ENCODE measurements at places on chromosomes 11 and 22.

DNA sequence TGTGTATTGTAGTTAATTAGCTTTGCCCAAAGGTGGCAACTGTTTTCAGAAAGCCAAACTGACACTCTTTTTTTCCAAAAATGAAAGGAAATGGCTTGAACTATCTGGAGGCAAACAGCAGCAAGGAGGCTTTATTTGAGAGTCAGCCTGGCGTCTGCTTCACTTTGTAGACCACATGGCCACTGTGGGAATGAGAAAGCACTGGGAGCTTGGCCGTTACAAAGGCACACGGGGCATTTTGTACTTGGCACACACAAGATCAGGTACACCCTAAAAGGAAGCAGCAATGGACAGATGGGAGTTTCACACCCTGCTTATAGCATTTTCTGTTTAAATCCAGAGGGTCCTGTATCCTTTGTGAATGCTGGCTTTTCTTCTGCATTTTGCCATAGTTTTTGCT is 126.3 kb downstream of the MPPED2 start:
- no peak for DNase-seq

DNA sequence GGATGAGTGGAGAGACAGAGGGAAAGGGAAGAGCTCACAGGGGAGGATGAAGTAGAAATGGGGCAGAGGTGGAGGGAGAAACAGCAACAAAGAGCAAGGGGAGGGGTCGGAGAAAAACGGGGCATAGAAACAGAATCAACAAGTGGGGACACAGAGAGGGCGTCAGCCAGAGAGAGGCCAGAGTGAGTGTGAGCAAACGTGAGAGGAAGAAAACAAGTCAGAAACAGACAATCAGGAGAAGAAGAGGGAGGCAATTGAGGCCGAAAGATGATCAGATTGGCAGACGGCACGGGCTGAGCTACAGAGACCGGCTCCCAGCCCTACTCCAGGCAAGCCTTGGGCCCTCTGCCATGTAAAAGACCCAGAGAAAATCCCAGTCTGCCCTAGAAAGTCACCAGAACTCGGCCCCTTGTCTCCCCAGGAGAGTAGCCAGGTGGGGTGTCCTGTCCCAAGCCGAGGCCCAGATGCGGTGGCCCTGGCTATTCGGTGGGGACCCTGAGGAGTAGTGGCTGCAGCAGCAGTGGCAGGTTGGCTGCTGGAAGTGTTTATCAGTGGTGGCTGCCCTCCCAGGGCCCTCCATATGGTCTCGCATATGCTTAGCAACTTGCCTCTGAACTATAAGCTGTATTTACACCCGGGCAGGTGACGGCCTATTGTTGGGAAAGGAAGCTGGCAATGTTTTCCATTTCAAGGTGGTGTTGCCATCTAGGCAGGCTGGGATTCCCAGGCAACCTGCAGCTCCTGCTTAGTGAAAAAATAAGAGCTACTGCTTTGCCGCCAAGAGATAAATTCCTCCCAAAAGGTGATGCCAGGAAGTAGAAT is 14.8 kb upstream of the TSPAN18 start:
- DNase-seq = no peak

DNA sequence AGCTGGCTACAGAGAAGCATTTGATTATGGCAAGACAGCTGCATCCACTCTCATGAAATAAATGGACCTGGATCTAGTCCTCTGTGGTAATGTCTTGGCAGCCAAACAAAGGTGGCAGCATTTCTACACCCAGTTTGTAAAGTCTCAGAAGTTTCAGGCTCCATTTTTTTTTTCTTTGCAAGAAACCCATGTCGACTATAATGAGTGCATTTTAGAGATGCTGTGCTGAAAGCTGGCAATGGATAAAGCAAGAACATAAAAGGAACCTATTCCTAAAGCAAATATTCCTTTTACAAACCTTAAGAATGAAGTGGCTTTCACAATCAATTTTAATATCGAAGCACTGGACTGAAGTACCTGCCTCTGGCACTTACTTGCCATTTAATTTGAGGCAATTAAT is 33.5 kb downstream of the THAP12 start:
- DNase-seq = no peak

DNA sequence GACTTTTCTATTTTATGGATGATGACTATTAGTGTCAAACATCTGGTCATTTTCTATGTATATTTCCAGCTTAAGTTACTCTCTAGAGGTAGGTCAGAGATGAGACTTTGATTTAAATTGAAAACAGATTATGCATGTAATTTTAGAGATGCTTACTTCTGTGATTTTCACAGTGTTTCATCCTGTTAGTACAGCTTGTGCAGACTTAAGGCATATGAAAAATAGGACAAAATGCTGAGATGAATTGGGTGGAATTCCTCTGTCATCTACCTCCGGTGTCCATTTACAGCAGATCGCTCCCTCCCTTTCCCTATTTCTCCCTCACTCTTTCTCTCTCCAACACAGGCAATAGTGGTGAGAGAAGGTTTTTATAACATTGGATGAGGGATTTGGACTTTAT is 14.1 kb downstream of the JAM3 start:
- no peak for DNase-seq

DNA sequence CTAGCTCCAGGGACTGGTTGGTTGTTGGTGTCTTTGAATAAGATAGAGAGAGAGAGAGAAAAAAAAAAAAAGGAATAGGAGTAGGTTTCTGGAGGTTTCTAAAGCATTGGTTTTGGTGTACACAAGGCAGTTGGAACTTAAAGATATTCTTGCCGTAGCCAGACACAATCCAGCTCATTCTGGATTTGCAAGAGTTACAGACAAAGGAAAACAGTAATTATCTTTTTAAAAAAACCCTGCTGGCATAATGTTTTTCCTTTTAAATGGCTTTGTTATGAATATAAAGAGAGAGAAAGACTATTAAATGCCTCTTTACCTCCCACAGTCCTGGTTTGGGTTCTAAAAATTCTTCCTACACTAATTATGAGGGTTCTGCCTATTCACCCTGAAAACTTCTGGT is 120.4 kb upstream of the RAG2 start:
- no peak for DNase-seq

Data from stimulated activated CD4-positive, alpha-beta T cell treated with anti-CD3 and anti-CD28 coated beads, Interleukin-1b, Interleukin-23, amount 100 ng/mL, for 1 hour (primary cell).